ENCODE measurements at places on chromosomes 6 and 20.
A peak's percentile ranks its signal among the peaks of the same experiment; 100 is the strongest.

DNA sequence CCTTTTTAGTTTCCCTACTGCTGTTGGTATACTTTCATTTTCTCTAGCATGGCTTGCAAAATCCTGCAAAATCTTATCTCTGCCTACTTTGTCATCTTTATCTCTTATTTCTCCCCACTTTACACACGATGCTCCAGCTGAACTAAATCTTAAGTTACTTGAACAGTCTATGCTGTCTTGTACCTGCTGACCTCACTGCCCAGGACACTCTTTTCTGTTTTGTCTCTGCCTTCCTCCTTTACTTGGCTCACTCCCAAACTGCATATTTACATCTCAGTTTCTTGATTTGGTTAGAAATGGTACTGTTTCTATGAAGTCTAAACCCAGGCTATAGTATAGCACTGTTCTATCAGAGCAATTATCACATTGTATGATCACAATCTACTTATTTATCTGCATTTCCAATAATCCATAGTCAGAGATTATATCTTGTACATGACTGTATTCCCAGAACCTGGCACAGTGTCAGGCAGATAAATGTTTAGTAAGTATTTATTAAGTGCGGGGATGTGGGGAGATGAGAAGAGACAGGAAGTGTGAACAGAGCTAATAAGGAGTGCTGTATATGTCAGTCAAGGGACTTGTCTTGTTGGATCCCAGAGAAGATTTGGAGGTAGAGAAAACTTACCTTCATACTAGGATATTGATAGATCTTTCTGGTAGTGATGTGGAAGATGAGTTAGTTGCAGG is 57.6 kb downstream of the ADGRG6 start:
- DNase-seq = no peak

DNA sequence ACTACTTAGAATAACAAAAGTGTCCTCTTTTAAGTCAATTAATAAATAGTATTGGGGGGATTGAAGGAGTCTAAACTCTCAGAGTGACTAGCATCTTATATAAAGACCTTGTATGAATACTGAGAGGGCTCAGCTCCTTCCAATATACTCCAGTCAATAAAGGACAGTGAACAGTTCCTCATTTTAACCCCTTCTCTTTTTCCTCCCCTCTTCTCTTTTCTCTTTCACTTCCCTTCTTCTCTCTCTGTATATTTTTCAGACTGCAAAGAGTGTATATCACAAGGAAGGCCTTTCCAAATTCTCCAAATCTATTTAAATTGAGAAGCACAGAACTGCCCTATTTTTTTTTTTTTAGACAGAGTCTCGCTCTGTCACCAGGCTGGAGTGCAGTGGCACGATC is 99.5 kb downstream of the CD164 start:
- no peak for DNase-seq

DNA sequence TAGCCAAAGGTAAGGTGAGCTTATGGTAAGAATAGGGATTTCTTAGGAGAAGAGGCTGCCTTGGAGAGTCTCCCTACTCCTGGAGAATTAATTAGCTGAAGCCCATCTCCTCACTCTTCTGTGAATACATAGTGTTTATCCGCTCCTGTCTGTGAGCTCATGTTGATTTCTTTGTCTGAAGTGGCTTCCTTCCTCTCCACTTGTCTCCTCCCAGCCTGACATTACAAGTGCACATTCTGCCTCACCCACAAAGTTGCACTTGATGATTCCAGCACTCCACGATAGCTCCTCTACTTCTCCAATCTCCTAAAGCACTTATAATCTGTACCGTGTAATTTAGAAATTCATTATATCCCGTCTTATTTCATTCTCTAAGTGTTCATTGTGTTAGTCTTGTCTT is 287.2 kb downstream of the QKI start:
- DNase-seq = no peak

- no peak for DNase-seq
Measured at GRCh38 chr6:161001421-161001820, 9.9 kb downstream of the MAP3K4 start.

- DNase-seq = no peak
Measured at GRCh38 chr6:134585517-134585873, 267.6 kb upstream of the SGK1 start.

DNA sequence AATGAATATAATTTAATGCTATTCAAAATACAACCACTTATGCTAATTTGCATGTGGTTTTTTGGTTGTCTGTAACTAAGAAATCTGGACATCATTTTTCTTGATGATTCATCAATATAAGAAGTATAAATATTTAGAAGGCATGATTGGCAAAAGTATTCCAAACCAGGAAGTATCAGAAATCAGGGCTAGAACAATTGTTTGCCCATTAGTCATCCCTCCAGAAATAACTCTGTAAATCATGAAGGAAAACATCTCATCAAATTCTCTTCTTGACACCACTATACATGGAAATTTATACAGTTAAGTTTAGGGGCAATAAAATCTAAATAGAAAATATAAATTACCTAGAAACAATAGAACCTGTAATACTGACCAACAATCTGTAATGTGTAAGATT is 554.7 kb upstream of the HS3ST5 start:
- no peak for DNase-seq

GRCh38 chr6:36118550-36119107 is 11.7 kb upstream of the MAPK13 start:
- no peak for DNase-seq

DNA sequence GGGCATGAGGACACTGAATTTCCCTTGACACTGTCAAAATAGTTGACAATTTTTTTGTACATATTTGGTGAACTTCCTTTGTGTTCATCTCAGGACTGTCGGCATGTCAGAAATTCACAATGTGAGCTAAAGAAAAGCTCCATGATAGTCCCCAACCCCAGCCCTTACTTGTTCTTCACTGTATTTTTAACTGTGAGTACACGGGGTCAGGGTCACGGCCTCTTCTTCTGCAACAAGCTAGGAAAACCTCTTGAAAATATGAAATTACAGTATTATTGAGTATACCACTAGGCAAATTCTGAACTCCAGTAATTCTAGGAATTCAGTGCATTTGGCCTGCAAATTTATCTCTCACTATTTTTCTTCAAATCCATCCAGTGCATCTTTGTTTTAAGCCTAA is 199.4 kb downstream of the SLC24A3 start:
- DNase-seq = no peak

DNA sequence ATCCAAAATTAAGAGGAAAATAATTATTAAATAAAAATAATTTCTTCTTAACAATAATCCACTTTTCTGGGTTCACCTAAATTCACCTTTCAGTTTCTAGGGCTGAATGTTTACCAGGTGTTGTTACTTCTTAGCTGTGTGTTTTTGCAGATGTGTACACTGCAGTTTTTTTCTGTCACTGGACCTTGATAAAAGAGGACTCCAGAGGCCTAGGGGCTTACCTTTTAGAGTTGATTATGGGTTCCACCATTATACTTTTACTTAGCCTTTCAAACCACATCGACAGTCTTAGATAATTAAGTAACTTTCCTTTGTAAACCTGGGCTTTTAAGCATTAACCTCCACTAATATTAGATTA is 766.5 kb downstream of the BCKDHB start:
- peak; percentile 10 for DNase-seq

GRCh38 chr6:39934131-39934757 is at the start of gene MOCS1:
Gene MOCS1 (minus strand): TSS chr6:39934462. CDS start chr6:39934417, 45 bp downstream.
- peak; percentile 34 for DNase-seq

DNA sequence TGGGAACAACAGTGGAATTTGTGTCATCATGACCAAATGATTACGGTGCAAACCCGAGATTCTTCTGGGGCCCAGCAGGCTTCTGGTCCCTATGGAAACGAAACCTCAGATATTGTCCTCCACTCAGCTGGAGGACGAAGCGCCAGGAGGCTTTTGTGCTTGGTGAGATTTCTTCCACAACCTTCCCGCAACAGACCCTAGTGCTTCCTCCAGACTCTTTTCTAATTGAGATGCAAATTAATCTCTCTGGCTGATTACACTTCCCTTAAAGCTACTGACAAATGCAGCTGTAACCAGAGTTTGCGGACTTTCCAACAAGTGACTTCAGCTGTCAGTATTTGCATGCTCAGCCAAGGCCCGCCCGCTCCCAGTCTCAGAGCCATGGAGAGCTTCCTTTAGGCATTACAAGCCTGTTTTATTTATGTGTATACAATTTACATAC is 96.0 kb downstream of the INSM1 start:
- peak; percentile 70 for DNase-seq

DNA sequence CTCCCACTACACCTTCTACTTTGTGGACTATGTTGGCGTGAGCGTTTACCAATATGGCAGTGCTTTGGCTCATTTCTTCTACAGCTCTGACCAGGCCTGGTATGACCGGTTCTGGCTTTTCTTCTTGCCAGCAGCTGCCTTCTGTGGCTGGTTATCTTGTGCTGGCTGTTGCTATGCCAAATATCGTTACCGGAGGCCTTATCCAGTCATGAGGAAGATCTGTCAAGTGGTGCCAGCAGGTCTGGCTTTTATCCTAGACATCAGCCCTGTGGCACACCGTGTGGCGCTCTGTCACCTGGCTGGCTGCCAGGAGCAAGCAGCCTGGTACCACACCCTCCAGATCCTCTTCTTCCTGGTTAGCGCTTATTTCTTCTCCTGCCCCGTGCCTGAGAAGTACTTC is 16.5 kb upstream of the EFHC1 start:
- no peak for DNase-seq

DNA sequence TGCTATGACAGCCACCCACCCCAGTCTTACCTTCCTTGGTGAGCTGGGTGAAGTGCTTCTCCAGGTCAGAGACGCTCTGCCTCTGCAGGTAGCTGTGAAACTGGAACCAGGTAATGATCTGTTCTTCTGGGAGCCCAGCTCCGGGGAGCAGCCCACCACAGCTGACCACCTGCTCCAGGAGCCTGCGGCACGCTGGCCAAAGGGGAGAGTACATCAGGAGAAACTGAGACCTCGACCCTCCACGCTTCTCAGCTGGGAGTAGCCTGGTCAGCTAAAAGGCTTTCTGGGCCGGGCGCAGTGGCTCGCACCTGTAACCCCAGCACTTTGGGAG is 82.8 kb downstream of the PTPN1 start:
- no peak for DNase-seq

GRCh38 chr6:80605165-80605989 is 498.9 kb downstream of the BCKDHB start:
- peak; percentile 50 for DNase-seq

DNA sequence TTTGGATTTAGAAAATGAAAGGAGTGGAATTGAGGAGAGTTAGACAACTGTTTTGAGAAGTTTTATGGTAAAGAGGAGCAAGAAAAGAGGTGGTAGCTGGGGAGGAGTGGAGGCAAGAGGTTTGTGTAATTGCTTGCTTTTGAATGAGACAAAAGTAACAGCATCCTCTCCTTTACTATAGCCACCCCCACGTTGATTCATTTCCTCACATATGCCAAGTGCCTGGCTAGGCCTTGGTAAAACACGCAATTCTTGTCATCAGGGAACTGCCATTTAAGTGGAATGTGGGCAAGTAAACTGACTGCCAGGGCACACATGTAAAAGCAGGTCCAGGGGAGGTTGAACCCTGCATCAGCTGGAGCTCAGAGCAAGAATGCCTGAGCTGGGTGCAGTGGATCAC is 4.1 kb downstream of the MTRES1 start:
- no peak for DNase-seq

- DNase-seq = no peak
Measured at GRCh38 chr6:163457637-163458561, 43.4 kb downstream of the QKI start.

DNA sequence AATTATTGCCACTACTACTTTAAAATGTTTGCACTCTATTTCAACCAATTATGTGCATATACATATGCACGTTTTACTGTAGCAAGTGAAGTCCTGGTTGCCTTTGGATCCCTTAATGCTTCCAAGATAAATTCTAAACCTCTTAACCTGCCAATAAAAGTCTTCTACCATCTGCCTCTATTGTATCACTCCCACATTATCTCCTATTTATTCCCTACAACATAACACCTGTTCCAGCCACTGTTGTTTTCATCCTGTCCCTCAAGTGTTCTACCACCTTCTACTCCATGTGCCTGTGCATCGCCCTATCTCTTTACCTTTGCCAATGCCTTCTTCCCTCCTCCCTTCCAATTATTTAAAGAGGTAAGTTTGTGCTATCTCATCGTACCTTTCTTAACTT is 499.0 kb upstream of the RNF217 start:
- DNase-seq = no peak

DNA sequence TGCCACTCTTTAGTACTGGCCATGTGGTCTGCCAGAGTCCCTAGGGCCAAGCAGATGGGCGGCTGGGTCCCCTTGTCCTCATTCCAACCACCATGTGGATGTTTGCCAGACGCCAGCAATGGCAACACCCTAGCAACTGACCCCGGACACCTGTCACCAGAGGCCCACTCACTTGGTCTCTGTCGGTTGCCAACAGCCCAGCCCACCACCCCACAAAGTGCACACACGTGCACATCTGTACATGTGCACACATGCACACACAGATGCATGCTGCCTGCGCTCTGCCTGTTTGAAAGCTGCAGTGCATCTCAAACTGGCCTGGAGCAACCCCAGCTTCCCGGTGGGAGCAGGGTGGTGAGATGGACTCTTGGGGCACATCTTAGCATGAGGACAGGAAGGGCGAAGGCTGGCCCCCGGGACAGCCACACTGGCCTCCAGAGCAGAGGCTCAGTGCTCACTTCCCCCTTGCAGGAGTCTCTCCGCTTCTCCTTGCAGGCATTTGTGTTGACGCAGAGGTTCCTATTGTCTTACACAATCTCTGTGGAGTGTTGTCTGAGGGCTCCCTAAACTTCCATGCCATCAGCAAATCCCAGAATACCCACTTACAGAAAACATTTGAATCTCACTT is 54.0 kb downstream of the PSMG4 start:
- DNase-seq = peak; percentile 45

- no peak for DNase-seq
Measured at GRCh38 chr6:164967102-164967501, 342.3 kb downstream of the C6orf118 start.

DNA sequence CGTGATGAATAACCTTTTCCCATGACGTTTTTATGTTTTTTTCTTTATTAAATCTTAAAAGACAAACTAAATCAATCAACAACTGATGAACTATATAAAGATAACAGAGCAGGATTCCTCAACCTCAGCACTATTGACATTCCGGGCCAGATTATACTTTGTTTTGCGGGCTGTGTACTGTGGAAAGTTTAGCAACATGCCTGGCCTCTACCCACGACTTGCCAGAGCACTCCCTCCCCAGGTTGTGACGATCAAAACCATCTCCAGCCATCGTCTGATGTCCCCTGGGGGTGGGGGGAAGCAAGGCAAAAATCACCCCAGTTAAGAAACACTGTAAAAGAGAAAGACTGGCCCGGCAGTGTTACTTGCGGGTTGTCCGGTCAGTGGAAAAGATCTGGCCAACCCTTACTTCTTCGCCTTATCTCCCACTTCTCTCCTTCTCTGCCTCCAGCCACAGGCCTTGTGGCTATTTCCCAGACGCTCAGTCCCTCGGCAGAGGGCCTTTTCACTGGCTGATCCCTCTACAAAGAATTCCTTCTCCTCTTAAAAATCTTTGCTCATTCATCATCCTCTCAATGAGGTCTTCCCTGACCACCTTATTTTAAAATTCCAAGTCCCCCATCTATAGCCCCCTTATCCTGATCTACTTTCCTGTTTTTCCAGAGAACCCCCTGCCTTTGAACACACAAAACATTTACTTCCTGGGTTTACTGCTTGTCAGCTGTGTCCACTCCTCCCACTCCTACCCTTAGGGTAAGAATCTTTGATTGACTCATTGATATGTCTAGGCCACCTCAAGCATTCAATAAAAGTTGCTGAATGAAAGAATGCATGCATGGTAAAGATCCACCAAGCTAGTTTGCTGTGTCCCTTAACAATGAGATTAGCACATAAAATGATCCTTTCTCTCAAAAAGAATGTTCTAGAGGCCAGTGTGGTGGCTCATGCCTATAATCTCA is 14.7 kb upstream of the RAB22A start:
- no peak for DNase-seq

- no peak for DNase-seq
Measured at GRCh38 chr6:21707524-21708319, 114.2 kb downstream of the SOX4 start.

GRCh38 chr6:167788563-167788903 is 38.2 kb upstream of the AFDN start:
- no peak for DNase-seq

All from muscle of back (tissue), 13 donors.